ENCODE measurements at places on chromosomes 3 and 15.

- DNase-seq = no peak
Observed at GRCh38 chr3:128081226-128081625, 29.0 kb downstream of the SEC61A1 start.

GRCh38 chr3:159757341-159758060 lies 231.1 kb upstream of the IL12A start:
- DNase-seq = no peak

DNA sequence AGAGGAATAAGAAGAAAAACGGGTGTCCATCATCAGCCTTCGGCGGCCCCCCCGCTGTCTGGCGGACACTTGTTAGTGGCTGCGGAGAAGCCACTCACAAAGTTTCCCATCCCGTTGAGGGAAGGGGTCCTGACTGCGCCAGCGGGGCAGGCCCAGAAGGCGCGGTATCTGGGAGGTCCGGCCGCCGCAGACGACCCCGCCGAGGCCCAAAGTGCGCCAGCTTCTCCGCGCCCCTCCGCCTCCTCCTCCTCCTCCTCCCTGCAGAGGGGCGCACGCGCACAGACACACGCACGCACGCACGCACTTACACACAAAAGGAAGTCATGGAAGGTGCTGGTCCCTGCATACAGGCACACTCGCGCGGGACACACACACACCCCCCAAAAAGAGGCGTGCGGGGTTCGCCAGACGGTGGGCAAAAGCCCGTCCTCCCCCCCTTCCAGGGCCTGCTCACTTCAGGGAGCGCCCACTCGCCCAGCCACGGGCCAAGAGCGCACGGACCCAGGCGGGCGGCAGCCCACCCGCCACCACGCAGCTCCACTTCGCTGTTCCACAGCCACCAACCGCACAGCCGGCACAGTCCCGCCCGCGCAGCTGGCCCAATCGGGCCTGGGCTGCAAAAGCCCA lies 18.0 kb downstream of the ZNF148 start:
- DNase-seq = no peak

- no peak for DNase-seq
Observed at GRCh38 chr15:89693696-89694095, 3.1 kb downstream of the WDR93 start.

DNA sequence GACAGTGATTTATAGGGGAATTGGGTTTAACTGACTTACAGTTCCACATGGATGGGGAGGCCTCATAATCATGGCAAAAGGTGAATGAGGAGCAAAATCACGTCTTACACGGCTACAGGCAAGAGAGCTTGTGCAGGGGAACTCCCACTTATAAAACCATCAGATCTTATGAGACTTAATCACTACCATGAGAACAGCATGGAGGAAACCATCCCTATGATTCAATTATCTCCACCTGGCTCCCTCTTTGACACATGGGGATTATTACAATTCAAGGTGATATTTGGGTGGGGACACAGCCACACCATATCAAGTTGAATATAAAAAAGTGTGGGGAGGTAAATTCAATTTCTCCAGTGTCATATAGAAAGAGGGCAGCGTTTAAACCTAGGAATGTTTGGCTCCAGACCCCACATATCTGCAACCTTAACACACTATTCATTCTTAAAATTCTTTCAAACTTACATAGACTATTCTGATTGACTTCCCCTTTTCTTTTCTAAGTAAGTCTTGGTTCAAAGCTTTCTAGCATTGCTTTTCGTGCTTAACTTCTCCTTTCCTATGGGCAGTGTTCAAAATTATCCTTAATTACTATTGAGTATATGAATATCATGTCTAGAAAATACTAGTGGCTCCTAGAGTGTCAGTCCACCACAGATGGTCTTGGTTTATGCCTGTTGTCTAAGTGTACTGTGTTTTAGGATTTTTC lies 446.7 kb upstream of the GBE1 start:
- DNase-seq = no peak

DNA sequence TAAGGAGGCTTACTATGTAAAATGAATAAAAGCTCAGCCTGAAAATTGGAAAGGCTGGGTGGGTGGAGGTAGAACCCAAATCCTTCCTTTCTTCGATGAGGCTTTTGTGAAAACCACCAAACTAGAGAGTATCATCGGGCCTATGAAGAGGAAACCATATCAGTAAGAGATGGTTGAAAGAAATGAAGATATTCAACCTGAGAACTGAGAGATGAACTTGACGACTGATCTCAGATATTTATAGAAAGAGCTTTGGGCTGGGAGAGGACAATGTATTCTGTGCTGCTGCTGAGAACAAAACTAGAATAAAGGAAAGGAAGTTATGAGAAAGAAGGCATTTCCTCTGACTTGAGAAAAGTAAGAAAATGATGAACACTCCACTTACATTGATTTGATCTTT lies 236.6 kb downstream of the KCNH8 start:
- no peak for DNase-seq

GRCh38 chr15:93072011-93072410 lies 17.0 kb downstream of the RGMA start:
- no peak for DNase-seq

DNA sequence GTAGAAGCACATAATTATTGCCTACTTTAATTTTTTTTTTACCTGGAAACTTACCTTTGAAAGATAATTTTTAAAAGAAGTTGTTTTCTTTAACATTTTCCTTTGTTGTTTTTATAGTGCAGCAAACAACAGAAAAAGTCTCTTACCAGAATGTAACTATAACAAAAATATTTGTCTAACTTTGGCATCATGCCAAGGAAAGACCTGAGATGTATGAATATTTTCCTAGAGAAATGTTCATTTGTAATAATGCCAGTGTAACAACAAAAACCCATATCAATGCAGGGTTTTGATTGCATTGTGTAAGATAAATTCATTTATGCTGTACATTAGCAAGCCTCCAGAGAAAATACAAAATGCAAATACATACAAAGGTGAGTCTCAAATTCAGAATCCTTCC lies 775.7 kb downstream of the SI start:
- no peak for DNase-seq

GRCh38 chr3:48650723-48651122 lies 12.0 kb downstream of the CELSR3 start:
- no peak for DNase-seq

- DNase-seq = no peak
Observed at GRCh38 chr3:125069968-125070745, 14.4 kb upstream of the HEG1 start.

DNA sequence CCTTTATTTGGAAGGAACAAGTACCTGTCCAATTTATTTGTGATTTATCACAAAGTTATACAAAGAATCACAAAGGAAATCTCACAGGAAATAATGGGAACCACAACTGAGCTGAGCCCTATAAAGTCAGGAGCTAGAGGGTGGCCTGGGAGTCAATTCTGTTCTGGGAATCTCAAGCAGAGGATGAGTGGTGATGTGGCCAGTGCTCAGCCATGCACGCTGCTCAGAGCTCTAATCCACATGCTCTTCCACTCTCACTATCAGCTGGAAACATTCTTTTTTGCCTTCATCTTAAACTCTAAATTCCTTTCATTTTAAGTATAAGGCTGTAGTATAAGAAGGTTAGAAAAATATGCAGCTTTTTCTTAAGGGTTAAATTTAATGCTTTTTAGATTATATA lies 36.6 kb downstream of the UACA start:
- DNase-seq = no peak

DNA sequence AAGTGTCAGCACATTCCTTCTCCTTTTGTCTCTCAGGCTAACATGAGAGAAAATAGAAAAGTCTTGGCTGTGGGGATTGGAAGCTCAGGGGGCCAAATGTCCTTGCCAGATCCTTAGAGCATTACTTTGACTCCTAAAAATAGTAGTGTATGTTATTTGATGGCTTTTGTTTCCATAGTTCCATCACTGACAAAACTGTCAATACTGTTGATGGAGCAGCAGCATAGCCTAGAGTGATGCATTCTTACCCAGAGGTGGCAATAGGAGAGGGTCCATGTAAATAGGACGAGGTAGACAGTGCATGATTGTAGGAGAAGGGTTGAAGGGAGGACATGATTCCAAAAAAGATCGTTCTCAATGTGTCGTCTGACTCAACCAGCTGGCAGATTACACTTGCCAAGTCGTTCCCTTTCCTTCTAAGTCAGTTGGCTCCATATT lies 282.7 kb upstream of the TPRG1 start:
- DNase-seq = no peak

GRCh38 chr3:186787642-186788481 lies 4.5 kb downstream of the EIF4A2 start:
- DNase-seq = no peak

DNA sequence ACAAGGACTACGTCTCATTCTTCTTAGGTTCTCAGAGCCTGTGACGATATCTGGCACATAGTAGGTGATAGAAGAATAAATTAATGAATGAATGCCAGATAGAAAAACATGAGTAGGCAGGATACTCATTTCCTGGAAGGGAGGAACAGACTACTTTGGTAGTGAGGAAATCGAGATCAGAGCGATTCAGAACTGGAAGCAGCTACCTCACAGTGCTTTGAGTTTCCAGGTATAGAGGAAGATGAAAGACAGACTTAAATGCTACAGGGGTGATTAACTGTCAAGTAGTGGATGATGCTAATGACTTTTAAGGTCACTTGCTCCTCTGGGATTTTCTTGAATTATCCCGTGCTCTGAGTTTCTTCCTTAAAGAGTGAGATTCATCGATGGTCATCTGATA lies 951.5 kb upstream of the CFAP20DC start:
- no peak for DNase-seq

DNA sequence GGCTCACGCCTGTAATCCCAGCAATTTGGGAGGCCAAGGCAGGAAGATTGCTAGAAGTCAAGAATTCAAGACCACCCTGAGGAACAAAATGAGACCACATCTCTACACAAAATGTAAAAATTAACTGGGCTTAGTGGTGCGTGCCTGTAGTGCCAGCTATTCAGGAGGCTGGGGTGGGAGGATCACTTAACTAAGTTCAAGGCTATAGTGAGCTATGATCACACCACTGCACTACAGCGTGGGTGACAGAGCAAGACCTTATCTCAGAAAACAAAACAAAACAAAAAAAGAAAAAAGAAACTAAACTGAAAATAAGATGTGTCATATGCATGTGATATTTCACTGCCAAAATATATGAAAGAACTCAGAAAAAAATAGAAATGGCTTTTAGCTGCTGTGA lies 243.3 kb upstream of the CCDC54 start:
- no peak for DNase-seq

DNA sequence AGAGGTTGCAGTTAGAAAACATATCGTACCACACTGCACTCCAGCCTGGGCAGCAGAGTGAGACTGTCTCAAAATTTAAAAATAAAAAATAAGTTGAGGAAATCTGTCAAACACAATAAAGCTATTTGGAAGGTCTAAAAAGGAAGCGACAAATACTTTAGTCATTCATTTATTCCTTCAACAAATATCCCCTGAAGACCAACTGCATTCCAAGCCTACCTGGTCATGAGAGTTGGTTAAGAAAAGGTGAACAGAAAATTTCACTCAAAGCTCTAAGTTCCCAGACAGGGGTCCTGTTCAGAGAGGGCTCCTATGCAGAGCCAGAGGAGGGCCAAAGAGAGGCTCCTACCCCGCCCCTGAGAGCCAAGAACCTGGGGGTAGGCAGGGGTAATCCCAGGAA lies 15.4 kb upstream of the PRKAR2A start:
- no peak for DNase-seq

- DNase-seq = no peak
Observed at GRCh38 chr15:78455749-78456148, 17.7 kb downstream of the IREB2 start.

- DNase-seq = no peak
Observed at GRCh38 chr15:61146091-61146930, 82.8 kb downstream of the RORA start.

- no peak for DNase-seq
Observed at GRCh38 chr3:24503616-24504113, 9.0 kb upstream of the THRB start.

- DNase-seq = no peak
Observed at GRCh38 chr3:126267976-126268615, 87.7 kb upstream of the ALDH1L1 start.

DNA sequence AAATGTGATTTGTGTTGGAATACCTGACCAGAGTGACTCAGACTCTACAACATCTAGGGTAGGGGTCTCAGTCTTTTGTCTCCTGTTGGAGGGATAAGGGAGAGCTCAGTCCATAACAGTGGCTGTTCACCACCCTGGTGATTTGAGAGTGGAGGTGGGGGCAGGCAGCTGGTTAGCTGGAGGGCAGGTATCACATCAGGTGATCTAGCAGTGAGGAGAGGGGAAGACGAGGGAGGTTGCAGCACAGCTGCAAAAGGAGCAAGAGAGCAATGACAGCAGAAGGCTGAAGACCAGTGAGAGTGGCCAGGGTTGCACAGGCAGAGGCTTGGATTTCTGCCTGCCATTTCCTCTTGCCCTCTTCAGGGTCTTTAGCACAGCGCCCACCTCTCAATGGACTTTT lies 38.4 kb downstream of the PLCL2 start:
- no peak for DNase-seq

DNA sequence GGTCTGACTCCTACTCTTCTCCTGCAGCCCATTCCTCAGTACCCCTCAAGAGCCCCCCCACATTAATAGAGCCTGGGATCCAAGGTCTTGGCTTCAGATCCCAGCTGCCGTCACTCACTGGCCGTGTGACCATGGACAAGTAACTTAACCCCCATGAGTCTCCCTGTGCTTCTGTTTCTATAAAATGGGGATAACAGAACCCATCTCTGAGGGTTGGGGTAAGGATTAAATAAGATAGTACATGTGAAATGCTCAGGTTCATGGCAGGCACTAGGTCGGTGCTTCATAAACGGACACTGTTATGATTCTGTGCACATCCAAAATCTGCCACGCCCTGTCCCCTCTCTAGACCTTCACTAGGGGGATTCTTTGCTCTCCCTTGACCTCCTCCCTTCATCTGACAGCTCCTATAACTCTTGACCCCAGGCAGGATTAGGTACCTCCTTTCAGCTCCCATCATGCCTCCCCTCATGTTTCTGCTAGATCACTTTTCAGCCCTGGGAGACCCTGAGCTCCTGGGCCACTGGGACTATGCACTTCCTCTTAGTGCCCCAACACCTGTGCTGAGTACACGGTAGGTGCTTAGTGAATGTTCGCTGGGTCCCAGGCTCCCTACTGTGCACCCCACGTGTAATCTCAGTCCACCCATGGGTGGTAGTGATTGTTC lies 1.5 kb downstream of the CAND2 start:
- no peak for DNase-seq

DNA sequence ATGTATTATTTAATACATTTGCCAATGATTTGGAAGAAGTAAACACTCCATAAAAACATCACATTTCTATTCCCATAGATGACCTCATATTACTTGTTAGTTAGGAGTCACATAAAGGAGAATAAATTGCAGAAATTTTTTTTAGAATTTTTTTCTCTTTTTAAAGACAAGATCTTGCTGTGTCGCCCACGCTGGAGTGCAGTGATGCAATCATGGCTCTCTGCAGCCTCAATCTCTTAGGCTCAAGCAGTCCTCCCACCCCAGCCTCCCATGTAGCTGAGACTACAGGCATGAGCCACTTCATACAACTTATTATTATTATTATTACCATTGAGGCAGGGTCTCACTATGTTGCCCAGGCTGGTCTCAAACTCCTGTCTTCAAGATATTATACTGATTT lies 12.3 kb upstream of the USP8 start:
- DNase-seq = no peak

Data from AG04450 (cell line).